Activated T-helper 9 cell treated with anti-CD3 and anti-CD28 coated beads, Interleukin-2, amount 50 U/mL, for 16 hours (primary cell): ENCODE measurements at places on chromosomes 6 and 20.

GRCh38 chr6:42696526-42697267 is 25.7 kb downstream of the PRPH2 start:
- DNase-seq = no peak

GRCh38 chr20:9514461-9515213 is at the start of gene LAMP5:
Gene LAMP5 (plus strand): TSS chr20:9514590. CDS start chr20:9514853, 263 bp downstream.
- no peak for DNase-seq

GRCh38 chr6:33172688-33173534 is 19.4 kb downstream of the COL11A2 start:
- DNase-seq = no peak

DNA sequence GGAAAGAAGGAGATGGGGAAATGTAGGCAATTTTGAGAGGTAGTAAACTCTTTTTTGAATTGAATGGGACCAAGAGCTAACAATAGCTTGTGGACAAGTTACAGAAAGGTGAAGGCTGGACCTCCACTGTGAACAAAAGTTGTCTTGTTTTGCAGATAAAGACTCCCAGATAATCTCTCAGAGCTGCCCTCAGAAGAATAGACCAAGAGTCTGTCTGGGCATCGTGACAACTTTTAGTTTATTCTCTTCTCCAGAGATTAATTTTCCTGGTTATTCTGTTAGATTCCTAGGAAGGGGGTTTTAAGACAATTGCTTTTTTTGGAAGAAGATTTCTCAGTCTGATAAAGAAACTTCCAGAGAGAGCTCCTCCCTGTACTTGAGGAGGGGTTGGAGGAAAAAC is 161.9 kb downstream of the COL19A1 start:
- DNase-seq = no peak

DNA sequence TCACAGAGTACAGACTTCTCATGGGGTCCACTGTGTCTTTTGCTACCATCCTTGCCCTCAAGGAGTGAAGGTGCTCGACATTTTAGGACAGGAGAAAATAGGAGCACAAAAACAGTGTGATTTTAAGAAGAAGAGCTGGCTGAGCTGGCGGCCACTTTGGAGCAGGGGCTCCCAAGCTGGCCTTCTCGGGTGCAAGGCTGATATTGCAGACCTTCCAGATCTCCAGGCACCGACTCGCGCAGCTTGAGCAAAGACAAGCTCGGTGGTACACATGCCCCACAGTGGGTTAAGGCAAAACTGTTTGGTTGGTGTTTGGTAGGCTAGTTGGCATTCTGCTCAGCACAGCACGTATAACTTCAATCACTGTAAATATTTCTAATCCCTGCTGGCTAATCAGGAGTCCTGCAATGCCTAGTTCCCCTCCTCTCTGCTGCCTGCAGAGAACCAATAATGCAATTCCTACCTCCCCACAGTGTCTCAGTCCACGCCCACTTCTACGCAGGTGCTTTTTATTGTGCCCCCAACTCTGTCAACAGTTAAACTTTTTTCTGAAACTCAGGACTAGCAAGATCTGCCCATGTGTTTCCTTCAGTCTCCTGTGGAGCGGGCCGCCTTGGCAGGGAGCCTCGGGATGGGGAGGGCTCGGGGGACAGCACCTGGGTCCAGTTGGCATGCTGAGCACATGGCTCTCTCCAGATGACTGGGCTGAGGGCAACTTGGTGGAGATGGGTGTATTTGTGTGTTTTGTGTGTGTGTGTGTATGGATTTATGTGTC is 12.7 kb upstream of the SMOC2 start:
- no peak for DNase-seq

DNA sequence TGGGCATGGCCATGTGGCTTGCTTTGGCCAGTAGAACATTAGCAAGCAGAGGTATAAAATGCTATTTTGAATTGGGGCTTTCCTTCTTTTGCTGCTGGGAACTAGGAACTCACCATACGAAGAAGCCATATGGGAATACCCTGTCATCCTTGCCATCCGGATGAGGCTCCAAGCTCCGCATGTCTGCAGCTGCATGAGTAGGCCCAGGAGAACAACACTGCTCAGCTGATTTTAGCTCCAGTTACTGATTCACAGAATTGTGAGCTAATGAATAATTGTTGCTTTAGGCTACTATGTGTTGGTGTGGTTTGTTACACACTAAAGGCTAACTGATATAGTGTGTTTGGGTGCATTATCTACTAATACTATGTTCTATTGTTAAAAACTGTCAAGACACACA is 2.7 kb upstream of the PLCB4 start:
- no peak for DNase-seq

- no peak for DNase-seq
Observed at GRCh38 chr6:16352258-16352635, 113.9 kb downstream of the GMPR start.

DNA sequence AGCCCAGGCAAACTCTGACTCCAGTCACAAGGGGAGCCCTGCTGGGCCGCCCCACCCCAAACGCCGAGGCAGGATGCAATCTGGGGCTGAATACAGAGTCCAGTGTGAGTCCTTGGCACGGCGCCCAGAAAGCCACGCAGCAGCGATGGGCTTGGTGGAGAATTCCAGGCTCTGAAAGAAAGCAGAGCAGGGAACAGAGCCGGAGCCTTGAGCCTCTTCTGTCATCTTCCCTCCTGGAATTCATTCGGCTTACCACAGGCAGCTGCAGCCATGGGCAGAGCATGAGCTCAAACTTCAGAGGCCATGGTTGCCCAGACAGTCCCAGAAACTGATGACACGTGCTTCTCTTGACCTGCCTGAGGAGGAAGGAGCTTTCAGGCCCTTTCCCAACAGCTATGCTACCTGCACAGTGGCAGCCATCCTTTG is 441.1 kb upstream of the JARID2 start:
- no peak for DNase-seq

- DNase-seq = no peak
Observed at GRCh38 chr6:95805699-95806098, 210.1 kb upstream of the FUT9 start.

DNA sequence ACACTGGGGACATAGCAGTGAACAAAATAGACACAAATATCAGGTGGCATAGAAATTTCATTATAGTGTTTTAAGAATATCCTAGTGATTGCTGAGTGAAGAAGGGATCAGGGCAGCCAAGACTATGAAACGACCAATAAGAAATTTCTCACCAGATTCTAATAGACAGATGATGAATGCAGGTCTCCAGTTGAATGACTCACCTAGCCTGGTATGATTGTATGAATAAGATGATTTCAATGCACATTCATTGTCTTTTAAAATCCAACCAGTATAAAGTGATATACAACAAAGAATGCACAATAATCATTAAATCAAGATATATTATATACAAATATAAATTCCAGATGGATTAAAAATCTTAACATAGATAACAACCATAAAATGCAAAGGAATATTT is 124.5 kb upstream of the TENT5A start:
- no peak for DNase-seq

DNA sequence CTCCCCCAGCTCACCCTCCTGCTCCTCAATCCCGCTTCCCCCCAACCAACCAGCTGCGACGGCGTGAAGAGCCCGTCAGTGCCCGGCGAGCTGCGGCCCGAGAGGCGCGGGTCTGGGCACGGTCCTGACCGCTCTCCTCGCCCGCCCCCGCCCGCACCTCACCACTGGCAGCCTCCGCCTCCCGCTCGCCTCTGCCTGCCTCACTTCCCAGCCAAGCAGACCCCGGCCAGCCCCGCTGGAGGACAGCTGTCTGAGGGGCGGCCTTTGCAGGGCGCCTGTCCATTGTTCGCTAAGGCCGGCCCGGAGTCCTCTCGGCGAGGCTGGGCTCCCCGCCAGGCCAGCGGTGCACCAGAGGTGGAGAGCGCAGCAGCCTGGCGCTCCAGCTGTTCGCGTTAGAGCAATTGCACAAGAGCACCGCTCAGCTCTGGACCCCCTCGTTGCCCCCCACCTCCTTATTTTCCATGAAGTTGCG is 1.3 kb downstream of the SOBP start:
- no peak for DNase-seq

- DNase-seq = no peak
Observed at GRCh38 chr6:168905451-168906090, 348.1 kb downstream of the THBS2 start.

DNA sequence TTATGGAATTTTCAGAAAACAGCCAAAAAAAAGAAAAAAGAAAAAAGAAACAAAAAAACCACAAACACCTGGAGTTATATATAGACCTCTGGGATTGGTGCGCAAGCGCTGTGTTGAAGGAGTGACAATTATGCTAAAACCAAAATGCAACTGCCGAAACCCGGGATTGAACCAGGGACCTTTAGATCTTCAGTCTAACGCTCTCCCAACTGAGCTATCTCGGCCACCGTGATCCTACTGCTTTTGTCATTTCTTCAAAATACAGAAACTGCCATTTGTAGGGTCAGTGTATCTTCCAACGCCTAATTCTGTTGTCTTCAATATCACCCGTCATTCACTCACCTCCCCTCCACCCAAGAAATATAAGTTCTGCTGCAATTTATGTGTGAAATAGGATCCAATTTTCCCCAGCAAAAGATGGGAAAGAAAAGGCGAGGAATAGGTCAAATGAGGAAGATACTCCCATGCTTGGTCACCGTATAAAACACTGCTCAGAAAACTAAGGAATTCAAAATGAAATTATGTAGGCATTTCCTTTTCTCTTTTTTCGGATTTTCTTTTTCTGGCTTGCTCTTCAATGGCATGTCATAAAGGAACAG is 116.0 kb downstream of the TRIM27 start:
- no peak for DNase-seq

DNA sequence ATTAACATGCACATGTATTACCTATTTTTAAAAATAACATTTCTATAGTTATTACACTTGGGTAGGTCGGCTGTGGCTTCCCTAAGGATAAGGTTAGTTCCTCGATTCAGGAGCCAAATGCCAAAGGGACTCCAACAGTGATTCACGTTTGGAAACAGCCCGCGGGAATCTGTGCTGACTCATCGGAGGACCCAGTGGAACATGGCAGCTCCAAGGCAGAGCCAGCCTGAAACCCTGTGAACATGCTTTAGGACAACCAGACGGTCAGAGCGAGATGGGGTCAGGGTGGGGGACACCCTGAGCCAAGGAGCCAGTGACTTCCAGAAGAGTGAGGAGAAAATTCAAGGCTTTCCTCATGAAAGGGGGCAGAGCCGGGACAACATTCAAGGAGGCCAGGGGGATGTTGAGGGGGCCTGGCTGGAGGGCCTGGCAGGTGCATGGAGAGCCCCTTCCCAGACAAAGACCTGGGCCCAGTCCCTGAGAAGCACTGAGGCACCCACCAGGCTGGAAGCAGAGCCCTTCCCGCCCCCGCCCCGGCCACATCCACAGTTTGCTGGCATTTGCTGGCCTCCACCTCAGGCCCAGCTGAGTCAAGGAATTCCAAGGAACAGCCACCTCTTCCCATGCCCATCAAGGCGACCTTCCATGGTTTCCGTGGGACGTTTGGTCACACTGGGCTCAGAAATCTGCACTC is 133.2 kb downstream of the SNX5 start:
- no peak for DNase-seq

DNA sequence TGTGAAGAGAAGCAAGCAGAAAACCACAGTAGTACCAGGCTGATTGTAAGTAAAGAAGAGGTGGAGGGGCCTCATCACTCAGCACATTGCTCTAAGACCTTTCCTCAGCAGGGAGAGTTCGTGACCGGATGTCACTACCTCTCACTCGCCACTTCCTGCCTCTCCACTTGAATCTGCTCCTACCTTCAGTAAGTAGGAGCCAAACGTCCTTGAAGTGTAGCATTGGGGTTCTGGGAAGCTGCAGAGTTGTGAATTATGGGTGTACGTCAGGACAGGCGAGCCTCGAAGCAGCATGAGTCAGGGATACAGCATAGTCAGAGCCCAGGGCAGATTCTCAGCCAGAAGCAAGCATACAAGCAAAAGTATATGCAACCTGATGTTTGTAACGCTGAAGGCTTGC is 224.9 kb downstream of the PHACTR1 start:
- DNase-seq = no peak

DNA sequence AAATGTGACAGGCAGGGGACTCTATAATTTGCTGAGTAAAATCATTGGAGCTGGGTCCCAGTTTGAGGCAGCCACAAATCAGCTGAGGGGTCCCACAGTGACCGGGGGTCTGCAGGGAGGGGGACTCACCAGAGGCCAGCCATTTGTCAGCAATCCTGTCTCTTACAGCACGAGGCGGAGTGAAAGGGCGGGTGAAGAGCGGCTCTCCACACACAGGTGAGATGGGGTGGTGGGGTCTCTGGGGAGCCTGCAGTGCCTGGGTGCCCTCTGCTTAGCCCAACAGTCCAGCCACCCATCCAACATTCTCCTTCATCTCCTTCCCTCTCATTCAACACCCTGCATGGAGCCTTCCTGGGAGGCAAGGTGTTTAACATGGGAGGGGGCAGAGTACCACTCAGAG is 728 bp downstream of the TMC2 start:
- DNase-seq = no peak

GRCh38 chr20:20690676-20691476 is 21.6 kb downstream of the RALGAPA2 start:
- no peak for DNase-seq

- no peak for DNase-seq
Observed at GRCh38 chr20:19633985-19634384, 124.1 kb upstream of the RIN2 start.

GRCh38 chr6:147707524-147707923 is 199.0 kb downstream of the SAMD5 start:
- no peak for DNase-seq

- DNase-seq = no peak
Observed at GRCh38 chr6:152070556-152070955, 263.1 kb downstream of the ESR1 start.

GRCh38 chr6:47165918-47166317 is 123.8 kb upstream of the ADGRF1 start:
- no peak for DNase-seq

DNA sequence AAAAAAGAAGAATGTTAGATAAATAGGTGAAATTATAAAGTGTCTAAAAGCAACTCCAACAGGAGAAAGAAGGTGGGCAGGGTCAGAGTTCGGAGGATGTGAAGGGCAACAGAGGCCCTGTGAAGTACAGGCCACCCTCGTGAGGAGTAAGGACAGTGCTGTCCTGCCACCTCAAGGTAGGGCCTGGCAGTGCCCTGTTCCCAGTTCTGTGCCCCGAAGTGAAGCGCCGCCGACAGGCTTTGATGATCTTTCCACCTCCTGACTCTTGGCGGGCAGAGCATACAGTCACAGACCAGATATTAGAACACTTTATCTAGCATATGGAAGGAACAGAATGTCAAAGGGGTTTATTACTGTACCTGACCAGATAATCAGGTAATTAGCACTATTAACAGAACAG is 75.8 kb downstream of the GJA10 start:
- DNase-seq = no peak

DNA sequence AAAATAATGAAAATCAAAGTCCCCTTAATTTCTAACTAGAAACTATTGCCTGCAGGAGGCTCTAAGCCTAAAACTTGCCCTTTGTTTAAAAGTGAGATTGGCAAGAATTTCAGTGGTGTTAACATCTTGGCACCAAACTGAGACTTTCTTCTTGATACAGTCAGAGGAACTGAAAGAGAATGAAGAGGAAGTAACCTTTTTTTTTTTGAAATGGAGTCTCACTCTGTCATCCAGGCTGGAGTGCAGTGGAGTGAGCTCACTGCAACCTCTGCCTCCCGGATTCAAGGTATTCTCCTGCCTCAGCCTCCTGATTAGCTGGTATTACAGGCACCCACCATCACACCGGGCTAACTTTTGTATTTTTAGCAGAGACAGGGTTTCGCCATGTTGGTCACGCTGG is 3.6 kb downstream of the DOP1A start:
- no peak for DNase-seq
